Aorta (tissue), 5 donors: ENCODE measurements at places on chromosomes 2 and 18. TPM values are rescaled to one million over a fixed set of nuclear protein-coding genes. Genes with fewer than 3 reads are reported as not detected.

The OR6B3 gene
- polyA plus RNA-seq: not detected

DNA sequence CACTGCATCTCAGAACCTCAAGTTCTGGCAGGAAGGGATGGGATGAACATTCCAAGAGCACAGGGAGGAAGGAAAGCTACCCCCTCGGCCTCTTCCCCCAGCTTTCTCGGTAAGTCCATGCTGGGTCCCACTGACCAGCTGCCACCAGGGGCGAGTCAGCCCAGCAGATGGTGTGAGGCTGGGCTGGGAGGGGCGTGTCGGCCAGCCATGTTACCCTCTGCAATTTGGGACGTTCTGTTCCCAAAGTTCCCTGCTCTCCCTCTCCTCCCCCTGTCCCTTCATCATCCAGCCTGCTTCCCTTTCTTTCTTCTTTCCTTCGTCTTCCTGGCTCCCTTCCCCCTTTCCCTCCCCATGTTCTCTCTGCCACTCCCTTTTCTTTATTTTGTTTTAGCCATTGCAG lies 74.3 kb upstream of the TNP1 start:
- H3K4me3 ChIP-seq: no peak overlapping the region
- H3K4me1 ChIP-seq: no peaks in the 10 kb centered on the region
- H3K36me3 ChIP-seq: no peaks in the 10 kb centered on the region
- no peaks in the 10 kb centered on the region for H3K27me3 ChIP-seq

DNA sequence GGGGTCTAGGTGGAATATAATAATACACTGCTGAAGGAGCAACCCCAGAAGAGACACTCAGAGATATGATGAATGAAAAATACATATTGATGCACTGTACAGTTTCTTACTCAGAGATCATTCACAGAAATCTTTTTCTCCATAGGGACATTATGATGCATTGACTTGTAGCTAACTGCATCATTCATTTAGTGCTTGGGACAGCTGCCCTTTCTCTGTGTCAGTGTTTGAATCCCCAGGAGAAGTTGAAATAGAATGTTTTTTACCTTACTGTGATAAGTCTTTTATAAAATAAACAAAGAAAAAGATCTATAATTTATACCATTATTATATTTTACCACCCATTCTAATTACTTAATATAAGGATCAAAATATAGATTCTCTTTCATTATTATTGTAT lies 91.7 kb upstream of the DSEL start:
- no peak overlapping the region for H3K4me3 ChIP-seq
- no peak for DNase-seq
- H3K4me1 ChIP-seq: no peaks in the 10 kb centered on the region
- H3K36me3 ChIP-seq: no peaks in the 10 kb centered on the region
- no peaks in the 10 kb centered on the region for H3K27me3 ChIP-seq

- peaks cover 13% of the 10 kb centered on the region for H3K4me1 ChIP-seq
- H3K27me3 ChIP-seq: no peaks in the 10 kb centered on the region
- no peaks in the 10 kb centered on the region for H3K36me3 ChIP-seq
- DNase-seq: no peak
Measured at GRCh38 chr2:189536830-189537229, 43.8 kb downstream of the SLC40A1 start.

- H3K4me3 ChIP-seq: no peak overlapping the region
- no peaks in the 10 kb centered on the region for H3K4me1 ChIP-seq
- no peak for DNase-seq
- H3K36me3 ChIP-seq: no peaks in the 10 kb centered on the region
- no peaks in the 10 kb centered on the region for H3K27me3 ChIP-seq
Measured at GRCh38 chr2:69201259-69201658, 185.8 kb downstream of the GFPT1 start.
